ENCODE measurements at places on chromosomes 7 and 10.

DNA sequence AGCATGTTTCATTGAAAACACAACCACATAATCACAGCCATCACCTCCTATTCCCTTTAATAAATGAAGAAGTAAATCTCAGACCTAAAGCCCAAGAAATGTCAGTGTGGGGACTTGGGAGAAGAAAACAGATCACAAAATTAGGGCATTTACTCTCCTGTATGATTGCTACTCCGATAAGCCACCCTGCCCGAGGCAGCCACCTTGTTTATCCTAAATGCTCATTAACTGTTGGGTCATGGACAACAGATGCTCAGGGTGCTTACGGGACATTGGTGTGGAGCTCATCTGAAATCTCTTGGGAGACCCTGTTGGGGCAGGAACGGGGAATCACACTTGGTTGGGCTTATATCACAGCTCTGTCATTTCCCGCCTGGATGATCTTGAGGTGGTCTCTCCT, 17.5 kb upstream of the CHST15 start:
- DNase-seq = no peak

GRCh38 chr7:22184549-22185199, 172.3 kb downstream of the RAPGEF5 start:
- no peak for DNase-seq

DNA sequence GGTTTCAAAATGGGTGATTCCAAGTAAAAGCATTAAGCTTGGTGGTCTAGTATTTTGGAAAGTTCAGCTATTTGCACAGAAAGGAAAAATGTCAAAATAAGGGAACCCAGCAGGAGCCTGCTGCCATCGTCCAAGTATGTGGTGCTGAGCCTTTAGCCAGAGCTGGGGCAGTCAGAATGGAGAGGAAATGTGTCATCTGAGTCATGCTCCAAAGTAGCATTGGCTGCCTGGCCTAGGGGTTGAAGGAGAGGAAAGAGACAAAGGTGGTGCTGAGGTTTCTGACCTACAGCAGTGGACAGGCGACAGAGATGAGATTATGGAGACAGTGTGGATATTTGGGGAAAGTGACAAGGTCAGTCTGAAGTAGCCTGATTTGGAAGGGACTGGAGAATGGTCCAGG, 103.9 kb downstream of the PLCE1 start:
- DNase-seq = no peak

- DNase-seq = no peak
Measured at GRCh38 chr10:29947701-29948060, 111.7 kb downstream of the JCAD start.

- no peak for DNase-seq
Measured at GRCh38 chr7:111690364-111691111, 128.2 kb upstream of the IMMP2L start.

DNA sequence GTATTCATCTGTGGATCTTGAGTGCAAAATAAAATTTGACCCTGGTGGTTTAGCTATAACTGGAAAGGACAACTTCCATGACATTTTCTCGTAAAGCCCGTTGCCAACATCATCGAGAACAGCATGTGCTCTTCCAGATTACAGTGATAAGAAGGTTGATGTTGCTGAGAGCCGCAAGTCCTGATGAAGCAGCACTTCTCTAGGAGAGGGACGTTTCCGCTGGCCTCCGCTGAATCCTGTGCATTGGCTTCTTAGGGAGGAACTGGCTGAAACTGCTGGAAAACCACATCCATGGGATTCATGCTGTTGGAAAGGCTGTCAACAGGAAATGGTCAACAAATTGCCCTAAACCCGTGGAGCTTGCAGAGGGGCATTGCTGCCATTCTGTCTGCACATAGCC, 21.4 kb upstream of the ABCB5 start:
- DNase-seq = no peak

- DNase-seq = no peak
Measured at GRCh38 chr7:130276796-130277762, 10.4 kb downstream of the CPA2 start.

- no peak for DNase-seq
Measured at GRCh38 chr10:130160775-130161174, 24.6 kb downstream of the GLRX3 start.

DNA sequence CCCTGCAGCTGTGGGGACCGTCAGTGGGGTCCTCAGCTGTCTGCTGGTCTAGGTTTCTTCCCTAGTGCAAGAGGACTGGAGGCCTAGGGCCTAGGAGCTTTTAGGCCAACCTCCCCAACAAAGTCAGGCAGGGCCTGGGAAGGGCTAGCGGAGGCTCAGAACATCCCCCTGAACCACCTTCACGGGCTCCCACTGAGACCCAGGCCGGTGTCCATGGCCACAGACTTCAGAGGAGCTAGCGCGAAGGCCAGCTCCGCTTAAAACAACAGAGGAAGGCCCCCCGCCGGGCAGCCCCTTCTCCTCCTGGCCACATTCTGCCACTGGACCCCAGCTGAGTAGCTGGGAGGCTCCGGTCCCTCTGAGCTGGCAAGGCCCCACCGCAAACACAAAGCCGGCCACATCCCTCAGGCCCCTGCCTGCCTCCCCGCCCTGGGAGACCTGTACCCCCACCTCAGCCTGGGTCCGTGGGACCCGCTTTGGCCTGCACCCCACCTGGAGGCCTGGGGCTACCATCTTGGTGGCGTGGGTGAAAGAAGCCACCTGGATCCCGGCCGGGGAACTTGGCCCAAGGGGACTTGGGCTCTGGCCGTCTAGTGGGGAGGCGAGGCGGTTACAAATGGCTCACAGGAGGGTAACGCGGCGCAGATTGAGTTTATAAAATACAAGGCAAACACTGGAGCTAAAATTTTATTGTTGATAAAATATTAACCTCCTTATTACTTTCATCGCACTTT, 5.4 kb upstream of the UNCX start:
- no peak for DNase-seq

DNA sequence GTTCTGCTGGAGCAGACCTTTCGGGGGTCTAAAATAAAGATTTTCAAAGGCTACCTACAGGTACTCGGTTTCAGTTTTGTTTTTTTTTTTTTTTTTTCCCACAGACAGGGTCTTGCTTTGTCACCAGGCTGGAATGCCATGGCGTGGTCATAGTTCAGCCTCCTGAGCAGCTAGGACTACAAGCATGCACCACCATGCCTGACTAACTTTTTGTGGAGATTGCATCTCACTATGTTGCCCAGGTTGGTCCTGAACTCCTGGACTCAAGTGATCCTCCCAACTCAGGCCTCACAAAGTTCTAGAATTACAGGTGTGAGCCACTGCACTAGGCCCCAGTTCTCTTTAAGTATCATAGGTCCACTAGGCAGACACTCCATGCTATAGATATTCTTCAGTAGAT, 34.5 kb downstream of the BAMBI start:
- no peak for DNase-seq

- no peak for DNase-seq
Measured at GRCh38 chr7:110918949-110919548, 171.9 kb upstream of the LRRN3 start.

GRCh38 chr10:133257489-133258065, 19.1 kb downstream of the ADAM8 start:
- no peak for DNase-seq

- DNase-seq = no peak
Measured at GRCh38 chr7:29854257-29854938, 48.1 kb downstream of the WIPF3 start.

- DNase-seq = no peak
Measured at GRCh38 chr10:90041585-90041984, 340.2 kb downstream of the KIF20B start.

DNA sequence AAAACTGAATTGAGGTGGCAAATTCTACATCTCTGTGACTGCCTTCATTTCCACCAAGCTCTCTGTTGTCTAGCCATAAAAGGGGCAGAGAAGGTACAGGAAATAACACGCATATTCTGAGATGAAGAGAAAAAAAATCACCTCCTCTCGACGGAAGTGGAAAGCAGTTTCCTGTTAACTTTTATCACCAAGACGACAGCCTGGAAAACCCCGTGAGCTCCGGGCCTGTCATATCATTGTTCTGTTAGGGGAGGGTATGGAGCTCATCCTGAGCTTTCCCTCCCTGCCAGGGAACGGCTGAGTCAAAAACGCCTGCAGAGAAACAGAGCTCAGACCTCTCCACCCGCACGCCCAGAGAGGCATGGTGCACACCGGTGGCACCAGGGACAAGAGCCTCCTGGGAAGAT, 200.3 kb downstream of the PRPF18 start:
- DNase-seq = no peak

- no peak for DNase-seq
Measured at GRCh38 chr7:99036546-99037111, 107.3 kb downstream of the SMURF1 start.

GRCh38 chr10:6843894-6844650, 264.0 kb upstream of the PRKCQ start:
- DNase-seq = no peak

- peak; percentile 19 for DNase-seq
Measured at GRCh38 chr10:11472158-11472753, 139.2 kb downstream of the USP6NL start.

- no peak for DNase-seq
Measured at GRCh38 chr10:52772623-52773022, at the start of gene MBL2. Gene MBL2 (minus strand): TSS chr10:52772784. CDS start chr10:52771635, 1,149 bp downstream.

DNA sequence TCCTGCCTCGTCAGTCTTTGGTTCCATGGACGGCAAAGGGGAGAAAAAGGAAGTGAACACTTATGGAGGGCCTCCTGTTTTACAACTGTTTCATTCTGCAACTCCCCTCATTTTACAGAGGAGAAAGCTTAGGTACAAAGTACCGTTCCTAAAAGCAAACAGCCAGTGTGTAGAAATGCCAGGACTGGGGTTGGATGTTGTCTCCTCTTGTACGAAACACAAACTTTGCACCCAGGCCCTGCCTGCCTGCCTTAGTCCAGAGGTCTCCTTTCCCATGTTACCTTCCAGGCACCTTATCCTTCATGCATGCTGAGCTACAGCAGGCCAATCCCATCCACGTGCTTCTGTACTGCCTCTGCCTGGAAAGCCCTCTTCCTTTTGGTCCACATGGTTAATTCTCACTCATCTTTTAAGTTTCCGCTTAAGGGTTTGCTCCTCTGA, 86.0 kb downstream of the ICA1 start:
- DNase-seq = no peak

GRCh38 chr10:5464546-5464945, 34.8 kb downstream of the CALML5 start:
- no peak for DNase-seq

DNA sequence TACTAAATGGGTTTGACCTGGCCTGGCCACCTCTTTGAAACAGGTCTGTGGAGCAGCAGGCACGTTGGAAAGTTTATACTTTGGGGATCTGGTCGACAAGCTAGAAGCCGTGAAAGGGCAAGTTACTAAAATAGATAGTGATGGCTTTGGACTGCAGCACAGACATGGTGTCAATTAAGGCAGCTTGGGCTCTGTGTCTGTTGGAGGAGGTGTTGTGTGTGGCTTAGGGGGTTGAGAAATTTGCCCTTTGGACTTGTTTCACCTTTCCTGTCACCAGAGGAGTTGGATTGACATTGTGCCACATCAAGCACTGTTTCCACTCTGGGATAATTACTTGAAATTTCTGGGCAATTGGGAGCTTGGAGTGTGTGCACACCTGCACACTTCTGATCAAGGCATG, 251.8 kb upstream of the MKI67 start:
- no peak for DNase-seq

GRCh38 chr7:142380069-142380468, 122.2 kb upstream of the PRSS58 start:
- DNase-seq = no peak

DNA sequence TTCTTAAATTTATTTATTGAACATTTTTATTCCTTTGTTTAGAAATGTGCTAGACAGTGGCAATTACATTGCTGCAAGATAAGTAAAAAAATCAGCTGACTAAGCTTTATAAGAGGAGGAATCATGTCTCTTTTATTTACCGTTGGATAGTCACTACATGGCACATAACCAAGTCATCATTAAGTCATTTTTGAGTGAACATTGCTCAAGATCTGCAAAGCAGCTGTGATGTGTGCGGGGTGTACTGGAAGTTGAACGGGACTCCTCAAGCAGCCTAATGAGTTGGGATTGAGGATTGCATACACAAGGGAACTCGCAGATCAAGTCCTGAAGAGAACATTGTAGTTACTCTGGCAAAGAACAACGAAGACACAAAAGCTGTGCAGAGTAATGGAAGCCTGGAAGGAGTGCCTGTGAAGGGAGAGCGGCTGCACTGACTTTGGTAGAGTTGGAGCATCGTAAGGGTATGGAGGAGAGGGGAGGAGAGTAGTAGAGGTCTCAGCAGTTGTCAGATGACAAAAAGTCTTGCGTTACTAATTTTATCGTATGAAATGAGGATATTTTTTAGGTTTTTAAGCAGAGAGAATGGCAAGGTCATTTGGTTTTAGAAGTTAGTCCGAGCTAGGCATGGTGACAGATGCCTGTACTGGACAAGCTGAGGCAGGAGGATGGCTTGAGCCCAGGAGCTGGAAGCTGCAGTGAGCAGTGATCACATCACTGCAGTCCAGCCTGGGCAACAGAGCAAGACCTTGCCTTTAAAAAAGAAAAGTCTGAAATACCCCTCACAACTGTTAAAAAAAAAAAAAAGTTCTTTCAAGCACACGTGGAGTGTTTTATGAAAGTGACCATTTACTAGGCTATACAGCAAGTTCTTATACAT, 95.1 kb downstream of the BMPR1A start:
- no peak for DNase-seq

DNA sequence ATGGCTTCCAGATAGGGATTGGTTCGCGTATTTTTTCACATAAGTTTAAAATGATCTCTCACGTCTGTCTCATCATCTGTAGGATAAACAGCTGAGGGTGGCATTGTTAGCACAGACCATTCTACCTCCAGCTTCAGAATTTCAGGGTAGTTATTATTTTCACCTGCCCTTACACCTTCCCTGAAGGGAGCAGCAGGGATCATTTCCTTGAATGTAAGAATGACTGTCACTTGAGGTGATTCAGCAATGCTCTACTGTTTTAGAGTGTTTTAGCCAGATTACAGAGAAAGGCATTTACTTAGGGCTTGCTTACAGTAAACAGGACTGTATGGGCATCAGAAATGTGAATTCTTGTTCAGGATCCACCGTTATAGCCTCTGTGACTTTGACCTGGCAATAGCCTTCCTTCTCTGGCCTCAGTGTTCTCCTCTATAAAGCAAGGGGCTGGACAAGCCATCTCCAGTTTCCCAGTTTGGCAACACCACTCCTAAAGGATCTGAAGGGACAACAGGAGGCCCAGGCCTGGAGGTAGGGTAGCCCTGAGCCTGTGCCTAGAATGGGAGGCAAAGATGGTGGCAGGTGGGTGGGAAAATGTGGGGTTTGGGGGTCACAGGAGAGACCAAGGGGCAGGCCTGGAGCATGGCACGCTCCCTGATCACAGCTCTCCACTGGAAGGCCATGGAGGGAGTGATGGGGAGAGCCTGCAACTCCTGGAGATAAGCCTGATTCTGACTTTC, 1.2 kb upstream of the IGFBP1 start:
- DNase-seq = no peak

- DNase-seq = no peak
Measured at GRCh38 chr7:117248829-117249228, 74.0 kb downstream of the WNT2 start.

DNA sequence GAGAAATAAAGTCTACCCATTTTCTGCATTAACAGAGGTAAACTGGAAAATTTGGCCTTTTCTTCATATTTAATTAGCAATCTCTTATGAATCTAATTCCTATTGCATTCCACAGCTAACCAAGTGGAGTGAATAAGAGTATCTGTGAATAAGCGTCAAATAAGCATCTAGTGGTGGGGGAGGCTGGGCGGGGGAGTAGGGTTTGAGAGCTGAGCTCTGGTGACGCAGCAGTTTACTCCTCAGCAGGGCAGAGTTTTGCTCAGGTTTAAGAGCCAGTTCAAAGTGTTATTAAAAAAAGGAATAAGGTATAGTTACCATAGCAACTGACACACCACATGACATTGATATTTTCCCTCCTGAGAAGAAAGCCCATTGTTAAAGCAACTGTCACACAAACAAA, 1346.8 kb upstream of the CELF2 start:
- DNase-seq = no peak

GRCh38 chr7:38806912-38807311, 102.1 kb downstream of the VPS41 start:
- DNase-seq = no peak
